ENCODE measurements at places on chromosomes 7 and 10.

DNA sequence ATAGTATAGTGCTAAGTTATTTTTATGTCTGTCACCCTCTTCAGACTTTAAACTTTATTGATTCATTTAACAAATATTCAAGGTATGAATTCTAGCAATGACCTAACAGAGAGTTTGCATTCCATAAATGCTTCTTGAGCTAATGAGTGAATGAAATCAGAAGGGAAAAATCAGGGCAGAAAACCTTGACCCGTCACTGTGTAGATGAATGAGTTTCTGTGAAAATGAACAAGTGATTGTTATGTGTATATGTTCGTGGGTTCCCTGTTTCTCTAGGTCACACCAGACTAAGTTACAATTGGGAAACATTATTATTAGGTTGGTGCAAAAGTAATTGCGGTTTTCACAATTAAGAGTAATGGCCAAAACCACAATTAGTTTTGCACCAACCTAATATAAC lies 30.1 kb downstream of the APBB1IP start:
- no peak for ATAC-seq

DNA sequence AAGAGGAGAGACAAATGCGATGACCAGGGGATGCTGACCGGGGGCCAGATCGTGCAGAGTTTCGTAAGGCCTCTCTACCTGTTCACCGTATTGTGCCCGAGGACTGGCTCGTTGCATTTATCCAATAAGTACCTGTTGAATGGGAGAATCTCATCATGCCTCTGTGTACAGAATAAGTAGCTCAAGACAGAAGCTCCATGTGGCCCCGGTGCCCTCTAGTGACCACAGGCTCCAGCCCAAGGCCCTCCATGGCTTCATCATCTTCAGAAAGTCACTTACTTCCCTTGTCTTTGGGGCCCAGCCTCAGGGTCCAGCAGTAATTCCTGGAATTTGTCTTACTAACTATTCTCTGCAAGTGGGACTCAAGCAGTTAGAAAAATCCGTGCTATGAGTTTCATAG lies 151.0 kb downstream of the CHN2 start:
- ATAC-seq = no peak

- no peak for ATAC-seq
These were observed 357.5 kb upstream of the BMPER start for GRCh38 chr7:33547880-33548279.

DNA sequence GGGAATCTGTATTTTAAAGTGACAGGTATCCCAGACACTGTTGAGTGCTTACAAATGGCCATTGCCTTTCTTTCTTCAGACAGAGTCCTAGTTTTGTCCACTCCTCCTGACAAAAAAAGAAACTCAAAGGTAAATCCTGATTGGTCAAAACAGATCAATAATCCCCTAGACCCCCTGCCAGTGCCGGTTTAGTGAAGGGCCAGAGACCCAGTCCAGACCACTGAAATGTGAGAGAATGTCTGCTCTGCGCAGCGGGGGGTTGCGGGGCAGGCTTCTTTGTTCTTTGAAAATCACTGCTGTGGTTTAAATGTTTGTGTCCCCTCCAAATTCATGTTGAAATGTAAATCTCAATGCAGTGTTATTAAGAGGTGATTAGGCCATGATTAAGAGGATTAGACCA lies 177.7 kb upstream of the GPR26 start:
- no peak for ATAC-seq

DNA sequence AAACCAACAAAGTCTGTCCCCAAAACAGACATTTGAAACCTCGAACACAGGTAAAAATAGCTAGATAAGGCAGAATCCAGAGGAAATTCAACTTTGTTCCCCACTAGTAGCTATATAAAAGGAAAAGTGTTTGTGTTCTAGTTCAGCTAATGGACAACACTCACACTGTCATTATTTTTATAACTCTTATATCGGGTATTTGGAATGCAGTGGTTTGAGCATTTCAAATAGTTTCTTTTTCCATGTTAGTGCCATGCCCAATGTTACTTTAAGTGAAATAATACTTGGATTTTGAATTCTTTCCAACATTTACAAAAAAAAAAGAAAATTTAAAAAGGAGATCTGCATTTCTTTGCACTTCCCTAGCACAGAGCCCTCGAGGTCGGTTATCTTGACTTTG lies 213.6 kb downstream of the DOCK4 start:
- no peak for ATAC-seq

- ATAC-seq = no peak
These were observed 26.8 kb upstream of the ITPRID1 start for GRCh38 chr7:31487071-31487470.
